Stimulated activated CD8-positive, alpha-beta memory T cell treated with anti-CD3 and anti-CD28 coated beads, Interleukin-7, amount 100 ng/mL, for 4 hours (primary cell): ENCODE measurements at places on chromosomes 12 and 14.
A peak's percentile ranks its signal among the peaks of the same experiment; 100 is the strongest.

GRCh38 chr14:95514131-95515079 lies 2.0 kb downstream of the SYNE3 start:
- DNase-seq, result no peak

DNA sequence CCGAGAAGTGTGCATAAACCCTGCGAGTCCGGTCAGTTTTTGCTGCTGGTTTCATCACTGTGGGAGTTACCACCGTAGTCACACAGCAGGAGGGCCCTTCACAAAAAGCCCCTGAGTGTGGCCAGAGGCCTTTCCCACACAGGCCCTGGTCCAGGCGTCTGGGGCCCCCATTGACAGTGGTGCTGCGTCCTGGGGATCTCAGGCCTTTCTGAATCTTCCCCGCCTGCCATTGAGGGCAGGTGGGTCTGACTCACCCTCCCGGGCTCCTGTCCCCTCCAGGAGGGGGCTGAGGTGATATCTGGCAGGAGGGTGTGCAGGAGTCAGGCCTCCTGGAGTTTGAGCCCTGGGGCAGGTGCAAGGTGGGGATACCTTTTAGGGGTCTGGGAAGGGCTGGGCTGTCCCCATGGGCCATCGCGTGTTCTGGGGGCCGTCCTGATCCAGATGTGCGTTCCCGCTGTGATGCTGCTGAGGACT lies 358.5 kb downstream of the TMEM121 start:
- no peak for DNase-seq

DNA sequence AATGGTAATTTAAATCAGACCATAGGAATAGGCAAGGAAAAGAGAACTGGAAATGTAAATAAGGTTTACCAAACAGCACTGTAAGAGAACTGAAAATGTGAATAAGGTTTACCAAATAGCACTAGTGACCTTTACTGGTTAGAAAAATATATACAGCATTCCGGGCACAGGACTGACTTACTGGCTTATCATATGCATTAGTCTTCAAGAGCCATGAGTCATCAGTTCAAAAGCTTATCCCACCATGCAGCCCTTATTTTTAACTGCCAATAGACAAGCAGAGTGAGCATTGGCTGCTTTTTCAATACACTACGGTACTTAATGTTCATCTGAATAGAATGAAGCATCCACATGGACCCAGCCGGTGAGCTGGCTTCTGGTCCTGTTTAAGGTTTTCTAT lies 13.0 kb upstream of the NELL2 start:
- DNase-seq, result no peak

DNA sequence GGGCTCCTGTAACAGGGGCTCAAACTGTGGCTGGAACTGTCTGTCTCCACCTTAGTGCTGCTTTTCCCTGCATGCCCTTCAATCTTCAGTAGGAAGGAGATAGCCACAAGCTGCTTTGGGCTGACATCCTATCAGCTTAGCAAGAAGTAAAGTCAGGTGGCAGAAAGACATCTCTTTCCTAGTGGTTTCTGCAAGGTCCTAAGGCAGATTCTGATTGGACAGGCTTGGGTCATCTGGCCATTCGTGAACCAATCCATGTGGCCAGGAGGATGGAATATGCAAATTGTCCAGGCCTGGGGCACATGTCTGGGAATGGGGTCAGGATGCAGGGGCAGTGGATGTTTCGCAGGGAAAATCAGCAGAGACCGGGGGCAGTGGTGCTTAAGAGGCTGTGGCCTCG lies 5.2 kb downstream of the RITA1 start:
- no peak for DNase-seq

- DNase-seq, result no peak
Measured at GRCh38 chr14:100307766-100308426, 1.7 kb upstream of the SLC25A29 start.

GRCh38 chr14:53156238-53156637 lies 3.1 kb upstream of the DDHD1 start:
- no peak for DNase-seq

GRCh38 chr14:75579338-75579864 lies 981 bp downstream of the FLVCR2 start:
- no peak for DNase-seq

- no peak for DNase-seq
Measured at GRCh38 chr12:51082561-51083125, 753 bp downstream of the CSRNP2 start.

- DNase-seq, result no peak
Measured at GRCh38 chr12:3613641-3614395, 122.8 kb downstream of the PRMT8 start.

GRCh38 chr14:69626132-69626500 lies 14.7 kb downstream of the SUSD6 start:
- DNase-seq, result no peak

- DNase-seq, result no peak
Measured at GRCh38 chr14:39230416-39231035, 3.2 kb upstream of the MIA2 start.

DNA sequence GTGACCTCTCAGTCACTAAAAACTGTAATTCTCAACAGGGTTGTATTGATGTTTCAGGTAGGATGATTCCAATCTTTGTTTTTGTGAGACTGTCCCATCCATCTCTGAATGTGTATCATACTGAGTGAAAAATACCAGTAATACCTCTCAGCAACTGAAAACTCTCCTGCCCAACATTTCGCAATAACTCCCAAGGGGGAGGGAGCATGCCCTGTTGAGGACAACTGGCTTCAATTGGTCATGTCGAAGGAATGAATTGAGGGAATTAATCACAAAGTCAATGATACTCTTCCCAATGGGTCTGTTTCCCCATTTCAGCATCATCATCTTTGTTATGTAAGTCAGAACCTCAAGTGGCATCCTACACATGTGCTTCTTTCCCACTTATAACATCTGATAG lies 102.4 kb upstream of the E2F7 start:
- no peak for DNase-seq

- peak; percentile 2 for DNase-seq
Measured at GRCh38 chr12:91562476-91562875, 379.9 kb upstream of the DCN start.

- DNase-seq, result no peak
Measured at GRCh38 chr14:77584809-77585208, 31.6 kb downstream of the SPTLC2 start.

DNA sequence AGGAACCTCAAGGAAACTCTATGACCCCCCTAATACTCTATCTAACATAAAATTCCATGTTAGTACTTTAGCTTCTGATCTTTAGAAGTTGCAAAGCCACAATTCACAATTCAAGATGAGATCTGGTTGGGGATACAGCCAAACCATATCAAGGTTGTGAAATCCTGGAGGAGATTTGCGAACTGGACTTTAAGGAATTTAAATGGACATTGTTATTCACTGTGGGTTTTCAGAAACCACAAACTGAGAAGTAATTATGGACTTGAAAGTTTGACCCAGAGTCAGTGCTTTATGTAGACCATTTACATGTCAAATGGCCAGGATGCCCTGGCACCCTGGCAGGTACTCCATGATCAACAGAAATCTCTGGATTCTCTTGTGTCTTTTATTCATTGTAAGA lies 14.2 kb upstream of the CDKL1 start:
- DNase-seq, result no peak

- DNase-seq, result peak; percentile 16
Measured at GRCh38 chr12:42299392-42300308, 26.2 kb downstream of the ZCRB1 start.

GRCh38 chr12:57810450-57810849 lies 8.1 kb downstream of the AVIL start:
- no peak for DNase-seq

DNA sequence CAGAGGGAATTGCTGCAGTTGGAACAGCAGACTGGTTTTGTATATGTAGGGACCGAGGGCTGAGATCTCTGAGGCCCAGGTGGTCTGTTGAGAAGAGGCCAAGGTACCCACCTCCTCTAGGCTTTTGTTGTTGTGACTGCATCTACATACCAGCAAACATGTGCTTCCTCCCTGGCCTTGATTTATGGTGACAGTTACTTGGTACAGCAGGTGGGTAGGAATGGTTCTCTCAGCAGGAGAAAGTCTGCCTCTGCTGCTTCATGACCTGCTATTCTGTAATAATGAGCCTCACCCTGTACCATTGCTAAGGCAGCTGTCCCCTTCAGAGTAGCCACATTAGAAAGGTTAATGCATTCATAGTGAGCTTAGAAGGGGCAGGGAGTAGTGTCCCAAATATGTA lies 196.7 kb upstream of the PELI2 start:
- DNase-seq, result no peak

DNA sequence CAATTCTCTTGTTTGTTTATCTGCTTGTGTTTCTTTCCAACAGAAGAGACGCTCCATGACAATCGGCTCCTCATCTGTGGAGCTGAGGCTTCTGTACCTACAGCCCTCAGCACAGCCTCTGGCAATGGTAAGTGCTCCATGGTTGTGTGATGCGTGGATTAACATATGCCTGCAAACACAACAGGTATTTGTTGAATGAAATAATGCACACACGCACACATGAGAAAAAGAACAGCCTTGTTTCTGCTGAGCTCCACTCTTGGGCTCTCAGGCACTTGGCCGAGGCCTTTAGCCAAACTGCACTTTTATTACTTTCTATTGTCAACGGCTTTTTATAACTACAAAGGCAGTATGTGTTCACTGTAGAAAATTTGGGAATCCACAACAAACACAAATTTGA lies 120.4 kb upstream of the TMCC3 start:
- DNase-seq, result no peak

GRCh38 chr14:98070536-98070935 lies 1201.5 kb downstream of the BCL11B start:
- DNase-seq, result no peak

DNA sequence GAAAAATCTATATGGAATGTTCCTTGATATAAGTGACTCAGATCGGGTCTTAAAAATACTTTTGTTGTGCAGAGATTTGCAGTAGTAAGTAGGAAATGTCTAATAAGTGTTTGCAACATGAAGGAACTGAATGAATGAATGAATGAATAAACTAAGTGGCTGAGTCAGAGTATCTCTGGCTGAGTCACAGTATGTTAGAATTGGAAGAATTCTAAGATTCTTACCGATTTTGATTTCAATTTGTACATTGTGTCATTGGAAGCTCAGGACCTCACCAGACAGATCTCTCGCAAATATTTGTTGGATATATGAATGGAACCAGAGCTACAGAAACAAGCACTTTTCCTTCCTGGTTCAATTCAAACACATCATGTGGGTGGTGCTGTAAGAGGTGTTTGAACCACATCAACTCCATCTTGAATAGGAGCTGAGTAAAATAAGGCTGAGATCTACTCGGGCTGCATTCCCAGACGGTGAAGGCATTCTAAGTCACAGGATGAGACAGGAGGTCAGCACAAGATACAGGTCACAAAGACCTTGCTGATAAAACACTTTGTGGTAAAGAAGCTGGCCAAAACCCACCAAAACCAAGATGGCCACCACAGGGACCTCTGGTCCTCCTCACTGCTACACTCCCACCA lies 123.9 kb upstream of the FOXN3 start:
- DNase-seq, result no peak

- no peak for DNase-seq
Measured at GRCh38 chr12:3048540-3048939, 28.6 kb upstream of the TSPAN9 start.

- no peak for DNase-seq
Measured at GRCh38 chr12:110179291-110179690, 55.1 kb downstream of the IFT81 start.

DNA sequence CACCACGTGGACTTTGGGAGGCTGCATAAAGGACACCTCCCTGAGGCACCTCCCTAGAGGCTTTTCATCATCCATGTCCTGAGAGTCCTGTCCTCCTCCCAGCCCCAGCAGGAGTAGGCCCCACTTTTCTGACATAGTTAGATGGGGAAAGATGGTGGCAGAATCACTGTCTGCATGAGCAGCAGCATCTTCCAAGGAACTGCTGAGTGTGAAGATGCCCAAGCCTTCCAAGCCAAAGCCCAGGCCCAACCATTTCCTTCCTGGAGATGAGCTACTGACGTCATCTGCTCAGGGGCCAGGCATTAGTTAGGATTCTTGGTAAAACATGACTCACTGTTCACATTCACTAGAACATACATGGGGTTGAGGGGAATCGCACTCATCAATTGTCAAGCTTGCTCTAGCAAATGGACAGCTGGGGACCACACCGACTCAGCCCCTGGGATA lies 37.3 kb downstream of the VDR start:
- DNase-seq, result no peak

GRCh38 chr12:25682421-25682820 lies 129.3 kb upstream of the LMNTD1 start:
- no peak for DNase-seq

GRCh38 chr12:10101648-10102220 lies 2.9 kb upstream of the CLEC1A start:
- no peak for DNase-seq

GRCh38 chr12:108548954-108549521 lies 11.9 kb downstream of the SART3 start:
- DNase-seq, result no peak

GRCh38 chr14:99975190-99975589 lies 90.0 kb upstream of the EVL start:
- no peak for DNase-seq

GRCh38 chr14:103562179-103562428 lies 353 bp downstream of the BAG5 start:
- DNase-seq, result no peak

DNA sequence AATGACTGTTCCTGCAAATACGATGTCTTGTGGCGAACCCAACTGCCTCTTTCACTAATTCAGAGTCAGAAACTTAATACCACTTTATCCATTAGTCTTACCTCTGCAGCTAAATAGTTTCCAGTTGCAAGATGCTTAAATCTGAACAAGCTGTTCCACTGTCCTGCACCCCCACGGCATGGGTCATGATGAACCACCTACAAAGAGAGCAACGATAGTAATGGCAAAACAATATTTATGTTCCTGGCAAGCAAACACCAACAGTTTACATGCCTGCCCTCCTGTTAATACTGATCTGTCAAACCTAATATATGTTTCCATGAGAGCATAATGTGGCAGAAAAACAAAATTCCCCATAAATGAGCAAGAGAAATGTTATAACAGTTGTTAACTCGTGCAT lies 121.9 kb downstream of the ITPR2 start:
- no peak for DNase-seq

- DNase-seq, result no peak
Measured at GRCh38 chr14:26330982-26331381, 266.9 kb downstream of the NOVA1 start.

DNA sequence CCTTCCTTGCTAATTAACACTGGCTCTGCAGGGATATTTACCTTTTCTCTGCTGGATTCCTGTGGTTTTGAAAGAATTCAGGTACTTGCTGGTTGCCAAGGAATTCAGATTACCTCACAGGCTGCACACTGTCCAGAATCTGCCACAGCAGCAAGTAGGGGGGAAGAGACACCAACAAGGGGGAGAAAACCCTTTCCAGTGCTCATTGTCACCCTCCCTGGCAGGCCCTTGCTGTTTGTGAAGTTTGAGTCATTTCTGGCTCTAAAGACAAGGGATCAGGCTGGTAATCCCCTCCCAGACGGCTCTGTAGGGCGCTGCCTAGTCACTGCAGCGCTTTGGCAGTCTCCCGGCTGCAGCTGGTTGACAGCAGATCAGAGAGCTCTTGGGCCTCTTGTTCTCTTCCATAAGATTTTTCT lies 50.8 kb downstream of the TTLL5 start:
- DNase-seq, result no peak
